ENCODE measurements at places on chromosomes 2 and 18.

GRCh38 chr2:149664896-149665295 lies 77.3 kb upstream of the MMADHC start:
- DNase-seq = no peak

GRCh38 chr2:138244501-138244925 lies 257.1 kb upstream of the SPOPL start:
- DNase-seq = no peak

- DNase-seq = no peak
These were observed 67.9 kb upstream of the GLS start for GRCh38 chr2:190812506-190813294.

GRCh38 chr2:235806986-235807750 lies 313.3 kb downstream of the AGAP1 start:
- DNase-seq = no peak

DNA sequence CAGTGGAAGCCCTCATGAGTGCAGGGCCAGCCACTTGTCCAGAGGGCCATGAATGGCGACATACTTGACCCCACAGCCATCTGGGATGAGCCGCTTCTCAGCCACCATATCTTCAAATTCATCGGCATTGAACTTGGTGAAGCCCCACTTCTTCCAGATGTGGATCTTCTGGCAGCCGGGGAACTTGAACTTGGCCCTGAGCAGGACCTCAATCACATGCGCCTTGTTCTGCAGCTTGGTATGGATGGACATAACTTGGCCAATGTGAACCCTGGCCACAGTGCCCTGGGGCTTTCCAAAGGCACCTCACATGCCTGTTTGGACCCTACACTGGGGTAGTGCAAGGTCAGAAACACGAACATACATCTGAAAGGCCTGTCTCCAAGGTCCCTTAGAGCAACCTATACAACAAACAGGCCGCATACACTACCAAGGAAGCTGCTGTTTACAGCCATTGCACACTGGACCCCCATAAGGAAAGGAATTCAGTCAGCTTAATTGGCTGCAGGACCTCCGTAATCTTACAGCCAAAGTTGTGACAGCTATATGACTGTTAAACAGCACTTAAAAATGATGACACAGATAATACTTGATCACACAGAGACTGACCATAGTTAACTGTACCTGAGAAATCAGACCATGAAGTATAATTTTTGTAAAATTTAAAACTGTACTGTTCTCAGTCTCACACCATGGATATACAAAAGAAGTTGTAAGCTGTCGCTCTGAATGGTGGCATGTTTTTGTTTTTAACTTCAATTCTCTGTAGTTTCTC lies 53.8 kb downstream of the USP34 start:
- DNase-seq = no peak

- no peak for DNase-seq
These were observed 60.3 kb downstream of the PTH2R start for GRCh38 chr2:208466920-208467298.

DNA sequence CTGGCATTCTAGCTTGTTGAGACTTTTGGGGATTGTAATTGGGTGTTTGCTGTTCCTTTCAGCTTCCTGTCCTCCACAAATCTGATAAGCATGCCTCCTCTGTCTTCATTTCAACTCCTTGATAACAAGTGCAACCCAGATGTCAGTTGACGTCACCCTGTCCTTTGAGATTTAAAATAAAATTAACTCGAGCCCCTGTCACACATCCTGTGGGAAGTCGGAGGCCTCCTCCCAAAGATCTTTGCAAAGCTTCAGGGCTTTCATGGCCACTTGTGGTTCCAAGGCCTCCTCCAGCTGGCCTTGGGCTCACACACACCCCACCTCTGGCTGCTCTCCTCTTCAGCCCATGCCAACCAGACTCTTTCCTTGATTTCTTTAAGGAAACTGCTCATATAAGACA lies 69.9 kb upstream of the ITGA6 start:
- DNase-seq = no peak

- no peak for DNase-seq
These were observed 96.1 kb downstream of the PPP1R1C start for GRCh38 chr2:182081602-182082260.

GRCh38 chr2:26675651-26676255 lies 16.8 kb upstream of the KCNK3 start:
- DNase-seq = no peak

- no peak for DNase-seq
These were observed 6.1 kb upstream of the INO80B start for GRCh38 chr2:74448771-74449170.
